ENCODE measurements at places on chromosomes 2 and 18.

DNA sequence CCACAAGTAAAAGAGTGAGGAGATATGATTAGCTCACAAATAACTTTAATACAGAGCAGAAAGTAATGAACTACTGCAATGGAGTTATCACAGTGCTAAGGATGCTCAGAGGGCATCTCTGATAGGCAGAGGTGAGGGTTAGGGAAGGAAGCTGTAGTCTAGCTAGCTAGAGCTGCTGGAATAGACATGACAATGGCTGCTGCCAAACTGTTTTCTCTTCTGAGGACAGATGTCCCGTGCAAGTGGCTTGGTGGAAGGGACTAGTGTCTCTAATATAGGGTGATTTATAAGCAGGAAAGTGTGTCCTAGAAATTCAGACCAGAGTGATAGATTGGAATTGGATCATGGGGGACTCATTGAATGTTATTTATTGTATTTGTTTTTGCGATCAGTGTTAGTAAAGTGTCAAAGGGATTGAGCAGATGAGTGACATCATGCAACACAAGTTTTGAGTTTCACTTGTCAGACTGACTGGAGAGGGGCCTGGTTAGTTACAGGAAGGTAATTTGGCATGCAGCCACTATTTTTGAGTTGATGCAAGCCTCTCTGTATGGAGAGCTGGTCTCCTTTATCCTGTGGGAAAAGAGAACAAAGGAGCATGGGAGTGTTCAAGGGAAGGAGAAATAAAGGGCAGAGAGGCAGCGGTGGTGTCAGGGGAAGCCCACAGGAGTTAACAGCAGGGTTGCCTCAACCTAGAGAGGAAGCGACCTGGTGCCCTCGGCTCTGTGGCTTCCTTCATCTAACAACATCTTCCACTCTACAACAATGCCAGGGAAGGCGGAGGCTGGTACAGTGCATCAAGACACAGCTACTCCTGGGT is 1.9 kb downstream of the CTLA4 start:
- DNase-seq = no peak

DNA sequence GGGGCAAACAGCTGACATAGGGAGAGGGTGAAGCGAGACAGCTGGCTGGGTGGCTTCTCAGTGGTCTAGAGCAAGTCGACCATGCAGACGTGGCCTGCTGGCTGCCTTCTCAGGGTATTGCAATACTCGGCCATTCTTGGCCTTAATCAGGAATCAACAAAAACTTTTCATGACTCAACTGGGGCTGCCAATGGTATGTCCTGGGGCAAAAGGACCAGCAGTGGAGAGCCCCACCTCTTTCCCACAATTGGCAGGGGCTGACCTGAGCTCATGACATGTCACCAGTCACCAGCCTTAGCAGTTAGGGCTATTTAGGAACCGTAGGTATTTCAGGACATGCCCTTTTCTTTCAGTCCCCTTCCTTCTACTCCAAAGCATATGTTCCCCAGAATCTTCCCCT is 19.1 kb downstream of the PLA2R1 start:
- no peak for DNase-seq

GRCh38 chr2:26144953-26145680 is 27.8 kb upstream of the GAREM2 start:
- peak; percentile 64 for DNase-seq

DNA sequence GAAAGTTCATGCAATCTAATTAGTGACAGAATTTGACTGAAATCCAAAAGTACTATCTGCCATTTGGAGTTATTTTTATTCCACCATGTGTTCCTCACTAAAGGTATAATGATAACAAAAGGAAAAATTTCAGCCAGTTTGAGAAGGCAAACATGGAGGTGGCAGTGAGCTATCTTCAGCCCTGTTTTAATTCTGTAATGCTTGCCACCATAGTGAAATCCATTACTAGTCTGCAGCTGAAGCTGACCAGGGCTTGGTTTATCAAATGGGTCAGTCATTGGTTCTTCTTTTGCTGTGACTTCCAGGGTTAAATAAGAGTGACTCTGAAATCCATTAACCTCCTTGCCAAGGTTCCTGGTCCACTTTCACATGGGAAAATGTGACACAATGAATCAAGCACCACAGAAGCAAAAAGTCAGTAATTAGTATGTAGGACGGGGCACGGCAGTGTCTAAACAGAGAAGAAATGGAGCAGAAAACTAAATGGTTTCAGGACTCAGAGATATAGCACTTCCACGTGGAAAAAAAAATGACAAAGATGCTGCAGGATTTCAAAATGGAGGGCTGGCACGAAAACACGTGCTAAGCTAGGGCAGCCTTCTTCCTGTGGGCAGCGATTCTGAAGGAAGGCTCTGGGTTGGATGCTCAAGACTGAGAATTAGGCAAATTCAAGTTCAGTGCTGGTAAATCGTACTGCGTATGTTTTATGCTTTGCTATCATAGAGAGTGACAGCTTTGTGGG is 87.2 kb downstream of the EPHA4 start:
- no peak for DNase-seq

DNA sequence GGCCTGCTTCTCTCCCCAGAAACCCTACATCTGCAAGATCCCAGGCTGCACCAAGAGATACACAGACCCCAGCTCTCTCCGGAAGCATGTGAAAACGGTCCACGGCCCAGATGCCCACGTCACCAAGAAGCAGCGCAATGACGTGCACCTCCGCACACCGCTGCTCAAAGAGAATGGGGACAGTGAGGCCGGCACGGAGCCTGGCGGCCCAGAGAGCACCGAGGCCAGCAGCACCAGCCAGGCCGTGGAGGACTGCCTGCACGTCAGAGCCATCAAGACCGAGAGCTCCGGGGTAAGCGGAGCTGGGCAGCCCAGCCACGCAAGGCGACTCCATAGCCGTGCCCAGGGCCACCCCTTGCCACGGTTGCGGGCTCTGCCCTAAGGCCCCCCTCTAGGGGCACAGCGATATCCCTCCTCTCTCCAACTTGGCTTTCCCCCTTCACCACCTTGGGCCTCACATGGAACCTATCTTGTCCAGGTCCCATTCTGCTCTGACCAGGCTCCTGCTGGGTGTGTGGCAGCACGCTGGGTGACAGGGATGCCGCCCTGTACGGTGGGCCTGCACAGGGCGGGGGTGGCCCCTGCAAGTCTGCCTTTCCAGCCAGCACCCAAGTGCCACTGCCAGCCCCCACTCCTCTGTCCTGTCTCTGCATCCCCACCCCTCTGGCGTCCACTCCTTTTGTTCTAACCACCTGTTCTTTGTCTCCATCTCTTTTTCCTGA is 248.9 kb downstream of the GLI2 start:
- no peak for DNase-seq

DNA sequence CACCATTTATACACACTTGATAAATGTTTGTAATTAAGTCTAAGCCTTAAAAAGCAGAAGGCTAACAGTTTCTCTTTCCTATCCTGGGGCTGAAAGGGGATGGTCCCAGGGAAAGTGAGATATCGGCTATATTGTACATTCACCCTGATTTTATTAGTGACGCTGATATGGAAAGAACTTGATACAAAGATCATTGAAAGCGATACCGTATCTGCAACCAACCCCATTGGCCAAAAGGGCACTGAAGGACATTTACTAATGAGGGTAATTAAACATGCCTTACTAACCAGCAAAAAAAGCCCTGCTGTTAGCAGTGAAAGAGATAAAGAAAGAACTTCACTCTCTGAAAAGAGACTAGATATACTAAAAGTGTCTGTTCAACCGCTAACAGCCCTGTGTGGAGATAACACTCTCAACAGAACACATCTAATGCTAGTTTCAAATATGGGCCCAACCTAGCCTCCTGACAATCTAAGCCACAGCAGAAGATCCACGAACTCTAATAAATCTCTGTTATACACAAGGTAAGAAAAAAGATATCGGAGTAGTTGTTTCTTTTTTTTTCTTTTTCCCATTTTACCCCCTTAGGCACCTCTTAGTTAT is 200.0 kb downstream of the CDH2 start:
- no peak for DNase-seq

GRCh38 chr2:46098621-46099062 is 198.6 kb upstream of the EPAS1 start:
- DNase-seq = no peak

- no peak for DNase-seq
Measured at GRCh38 chr2:106579750-106580197, 92.6 kb downstream of the CD8B2 start.

GRCh38 chr2:228181098-228182019 is at the start of gene SPHKAP:
Gene SPHKAP, minus strand, starts transcription at chr2:228181687. Its CDS starts 89 bp downstream, at chr2:228181598.
- DNase-seq = no peak

GRCh38 chr2:221001381-221001801 is 570.7 kb downstream of the EPHA4 start:
- no peak for DNase-seq
